Epithelial cell of proximal tubule (primary cell): ENCODE measurements at places on chromosomes 11 and 22. TPM values are rescaled to one million over a fixed set of nuclear protein-coding genes. Genes with fewer than 3 reads are reported as not detected.

Gene MOGAT2
- total RNA-seq, result not detected in 2 replicates

Gene GTSE1
- total RNA-seq, result 18.2 and 35.8 TPM in 2 replicates

Gene AIFM3
- 0.65 and 1.8 TPM in 2 replicates for total RNA-seq

Gene OR8G5
- not detected in 2 replicates for total RNA-seq

Gene LMNTD2
- 1.5 and 2.2 TPM in 2 replicates for total RNA-seq

Gene SERHL2
- 0.23 and 5.0 TPM in 2 replicates for total RNA-seq

Gene KRTAP5-1
- not detected in 2 replicates for total RNA-seq

Gene GGTLC3
- not detected in 2 replicates for total RNA-seq

Gene CDC45
- total RNA-seq, result 31.2 and 75.2 TPM in 2 replicates

Gene RAB39A
- total RNA-seq, result 0.43 and 1.3 TPM in 2 replicates

Gene DLG2
- 0.17 and 0.58 TPM in 2 replicates for total RNA-seq

Gene NPTXR
- 0.58 and 0.72 TPM in 2 replicates for total RNA-seq

Gene CHRM1
- not detected in 2 replicates for total RNA-seq

Gene TRIM66
- 0.58 and 10.5 TPM in 2 replicates for total RNA-seq

Gene UBE2L6
- 12.2 and 19.4 TPM in 2 replicates for total RNA-seq

Gene OR52A5
- not detected in 2 replicates for total RNA-seq

Gene FREY1
- 0.51 TPM in 1 of 2 replicates, not detected in the other for total RNA-seq

Gene ACP2
- 28.2 and 32.3 TPM in 2 replicates for total RNA-seq

Gene SLC5A1
- not detected in 2 replicates for total RNA-seq

Gene APOBEC3C
- 15.6 and 18.5 TPM in 2 replicates for total RNA-seq

Gene CDC42BPG
- 4.6 and 8.9 TPM in 2 replicates for total RNA-seq

Gene CDC42EP2
- 18.6 and 23.1 TPM in 2 replicates for total RNA-seq

Gene C22orf31
- total RNA-seq, result not detected in 2 replicates

Gene PAMR1
- total RNA-seq, result 0.06 and 0.22 TPM in 2 replicates

Gene MPST
- 215 and 252 TPM in 2 replicates for total RNA-seq

Gene KRTAP5-8
- total RNA-seq, result not detected in 2 replicates

Gene YIF1A
- total RNA-seq, result 106 and 152 TPM in 2 replicates

Gene GALR3
- total RNA-seq, result not detected in 2 replicates

Gene POU2AF3
- total RNA-seq, result 0.69 TPM in 1 of 2 replicates, not detected in the other

Gene OVOL1
- 4.8 and 12.5 TPM in 2 replicates for total RNA-seq

Gene GPHA2
- total RNA-seq, result not detected in 2 replicates

Gene DDX6
- 32.6 and 36.5 TPM in 2 replicates for total RNA-seq

Gene PRR33
- total RNA-seq, result not detected in 2 replicates
